ENCODE measurements at places on chromosomes 2 and 18.
A peak's percentile ranks its signal among the peaks of the same experiment; 100 is the strongest.

DNA sequence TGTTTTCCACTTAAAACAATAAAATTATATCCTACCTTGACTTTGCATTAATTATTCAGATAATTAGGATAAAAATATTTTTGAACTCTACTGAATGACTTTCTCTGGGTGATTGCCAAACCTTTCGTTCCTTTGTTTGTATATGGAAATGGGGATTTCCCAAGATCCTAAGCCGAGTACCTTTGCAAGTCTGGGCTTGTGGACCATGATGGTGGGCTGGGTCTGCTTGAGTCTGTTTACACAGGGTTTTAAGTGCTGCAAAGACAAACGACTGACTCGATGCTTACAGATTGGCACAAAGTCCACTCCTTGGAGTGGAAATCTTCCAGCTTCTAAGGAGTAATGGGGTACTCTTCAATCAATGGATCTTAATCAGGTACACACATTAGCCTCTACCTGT is 659.5 kb downstream of the TSN start:
- DNase-seq = peak; percentile 56

DNA sequence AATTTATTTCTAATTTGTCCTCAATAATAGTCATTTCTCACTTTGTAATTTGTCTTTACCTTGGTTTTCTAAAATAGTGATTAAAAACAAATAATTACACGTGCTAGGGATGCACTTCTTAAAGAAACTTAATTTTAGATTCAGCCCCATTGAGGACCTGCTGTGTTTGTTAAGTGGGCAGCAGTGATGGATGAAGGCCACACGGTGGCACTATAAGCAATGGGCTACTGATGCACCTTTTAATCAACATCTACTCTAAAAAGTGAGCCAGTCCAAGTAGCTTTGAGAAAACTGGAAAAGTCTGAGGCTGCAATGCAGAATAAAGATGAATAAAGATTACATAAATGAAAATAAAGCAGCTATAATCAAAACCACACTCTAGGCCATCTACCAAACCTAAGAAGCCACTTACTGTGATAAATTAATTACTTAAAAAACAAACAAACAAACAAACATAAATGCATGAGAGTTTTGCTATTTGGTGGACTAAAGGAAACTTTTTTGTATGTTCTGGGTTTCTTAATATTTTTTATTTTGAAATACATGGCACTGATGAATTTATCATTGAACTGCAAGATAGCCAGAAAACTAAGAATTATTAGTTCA is 89.3 kb downstream of the PDE11A start:
- DNase-seq = peak; percentile 27

DNA sequence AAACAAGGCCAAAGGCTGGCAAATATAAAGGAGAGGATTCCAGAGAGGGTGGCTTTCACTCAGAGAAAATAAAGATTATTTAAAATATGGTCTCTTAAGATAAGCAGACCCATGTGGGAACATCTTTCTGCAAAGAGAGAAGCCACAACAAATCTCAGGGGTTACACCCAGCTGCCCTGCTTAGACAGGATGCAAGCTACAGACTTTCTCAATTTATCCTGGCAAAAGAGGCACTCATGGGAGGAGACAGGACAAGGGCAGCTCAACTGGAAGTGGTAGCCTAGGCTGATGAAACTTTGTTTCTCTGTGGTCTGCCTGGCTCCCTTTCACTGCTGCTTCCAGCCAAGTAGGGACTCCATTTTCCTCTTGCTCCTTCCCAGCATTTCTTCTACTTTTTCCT is 25.9 kb upstream of the SULT1C4 start:
- DNase-seq = no peak

DNA sequence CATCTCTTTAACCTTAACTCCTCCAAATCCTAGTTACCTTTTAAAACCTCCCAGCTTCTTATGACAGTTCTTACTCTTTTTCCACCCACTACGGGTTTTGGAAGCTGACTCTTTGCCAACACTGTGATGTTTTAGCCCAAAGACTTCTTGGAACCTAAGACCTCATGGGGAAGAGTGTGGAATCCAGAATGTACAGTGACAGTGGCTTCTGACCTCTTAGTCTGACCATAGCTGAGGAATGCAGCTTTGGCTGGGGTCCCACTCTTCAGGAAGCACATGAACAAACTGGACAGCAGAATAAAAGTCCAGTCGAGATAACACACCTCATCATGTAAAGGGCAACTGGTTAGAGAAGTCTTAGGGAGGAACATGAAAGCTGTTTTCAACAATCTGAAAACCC is 161.1 kb upstream of the PKDCC start:
- DNase-seq = no peak

DNA sequence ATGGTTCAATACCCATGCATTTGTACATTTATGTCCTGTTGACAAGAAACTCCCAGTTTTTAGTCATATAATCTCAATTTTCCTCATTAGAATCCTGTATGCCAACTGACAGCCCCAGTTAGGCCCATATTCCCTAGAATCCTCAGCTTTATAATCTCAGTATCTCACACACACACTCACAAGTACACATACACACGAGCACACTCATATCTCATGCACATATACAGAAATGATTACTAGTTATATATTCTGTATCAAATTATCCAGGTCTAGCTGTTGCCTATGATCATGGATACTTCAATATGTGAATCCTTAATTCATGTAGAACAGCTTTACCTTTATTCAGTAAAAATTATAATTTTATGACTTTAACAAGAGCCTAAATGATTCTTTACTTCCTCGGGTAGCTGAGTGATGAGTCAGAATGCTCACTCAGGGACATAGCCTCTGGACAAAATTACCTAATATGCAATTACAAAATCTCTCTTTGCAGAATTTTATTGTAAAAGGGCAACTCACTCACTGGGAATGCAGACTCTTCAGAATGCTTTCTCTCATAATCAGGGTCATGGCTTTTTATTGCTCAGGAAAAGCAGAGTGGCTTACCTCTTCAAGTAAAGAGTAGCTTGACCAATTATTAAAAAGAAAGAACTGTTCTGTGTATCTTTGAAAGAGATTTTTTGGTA is 193.6 kb upstream of the PIK3C3 start:
- DNase-seq = no peak

GRCh38 chr2:204365811-204366210 is 179.5 kb upstream of the PARD3B start:
- DNase-seq = no peak

DNA sequence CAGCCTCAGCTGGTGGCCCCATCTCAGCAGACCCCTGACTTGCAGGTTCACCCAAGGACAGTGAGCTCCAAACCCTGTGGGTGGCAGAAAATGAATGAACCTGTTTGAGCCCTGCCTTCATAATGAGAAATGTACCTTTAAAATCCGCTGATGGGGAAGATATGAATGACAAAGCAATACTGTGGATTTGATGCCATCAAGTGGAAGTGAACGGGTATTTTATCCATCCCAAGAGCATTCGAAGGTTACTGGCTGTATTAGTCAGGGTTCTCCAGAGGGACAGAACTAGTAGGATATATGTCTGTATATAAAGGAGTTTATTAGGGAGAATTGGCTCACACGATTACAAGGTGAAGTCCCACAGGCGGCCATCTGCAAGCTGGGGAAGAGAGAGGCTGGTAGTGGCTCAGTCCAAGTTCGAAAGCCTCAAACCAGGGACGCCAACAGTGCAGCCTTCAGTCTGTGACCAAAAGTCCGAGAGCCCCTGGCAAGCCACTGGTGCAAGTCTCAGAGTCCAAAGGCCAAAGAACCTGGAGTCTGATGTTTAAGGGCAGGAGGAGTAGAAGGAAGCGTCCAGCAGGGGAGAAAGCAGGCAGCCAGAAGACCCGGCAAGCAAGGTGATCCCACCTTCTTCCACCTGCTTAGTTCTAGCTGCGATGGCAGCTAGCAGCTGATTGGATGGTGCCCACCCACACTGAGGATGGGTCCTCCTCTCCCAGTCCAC is 32.1 kb downstream of the TOGARAM2 start:
- no peak for DNase-seq

Measured in upper lobe of left lung (tissue), 6 donors.